ENCODE measurements at places on chromosomes 13 and 19. TPM values are rescaled to one million over a fixed set of nuclear protein-coding genes. Genes with fewer than 3 reads are reported as not detected.

- peaks cover 39% of the 10 kb centered on the region for H3K4me1 ChIP-seq
- H3K36me3 ChIP-seq: no peaks in the 10 kb centered on the region
- peaks cover 15% of the 10 kb centered on the region for H3K27me3 ChIP-seq
- H3K27ac ChIP-seq: peak overlapping the region; percentile 66
Observed at GRCh38 chr19:46634045-46634655, 1.9 kb downstream of the GNG8 start.

The ZNF524 gene
- 62.3 TPM for polyA plus RNA-seq

The ATP4A gene
- polyA plus RNA-seq: not detected

DNA sequence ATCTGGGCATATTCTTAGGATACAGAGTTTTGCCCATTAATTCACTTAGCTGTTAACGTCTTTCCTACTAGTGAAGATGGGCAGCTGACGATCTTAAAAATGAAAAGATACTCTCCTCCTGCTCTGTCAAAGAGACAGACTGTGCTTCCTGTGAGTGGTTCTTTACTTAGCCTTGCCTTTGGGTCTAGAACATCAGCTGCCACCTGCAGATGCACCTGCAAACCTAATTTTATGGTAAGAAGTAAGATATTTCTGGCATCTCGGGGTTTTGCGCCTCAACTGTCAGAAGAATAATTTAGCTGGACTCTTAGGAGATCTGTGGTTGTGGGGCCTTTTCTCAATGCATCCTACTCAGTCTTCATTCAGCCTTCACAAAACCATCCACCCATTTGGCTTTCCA, 36.2 kb downstream of the TRPC4 start:
- no peak overlapping the region for H3K27ac ChIP-seq
- H3K27me3 ChIP-seq: no peaks in the 10 kb centered on the region
- no peaks in the 10 kb centered on the region for H3K36me3 ChIP-seq
- H3K4me3 ChIP-seq: no peak overlapping the region
- no peak for DNase-seq
- H3K4me1 ChIP-seq: no peaks in the 10 kb centered on the region

- H3K4me1 ChIP-seq: no peaks in the 10 kb centered on the region
- no peak overlapping the region for H3K4me3 ChIP-seq
- H3K27me3 ChIP-seq: no peaks in the 10 kb centered on the region
- no peak overlapping the region for H3K27ac ChIP-seq
- no peak for DNase-seq
- H3K36me3 ChIP-seq: no peaks in the 10 kb centered on the region
Observed at GRCh38 chr13:38661010-38661675, 25.7 kb upstream of the FREM2 start.

The ANGPTL8 gene
- polyA plus RNA-seq: not detected

- peaks cover 5% of the 10 kb centered on the region for H3K36me3 ChIP-seq
- H3K4me3 ChIP-seq: peak within 1 kb of the TSS; percentile 62
- peak within 1 kb of the TSS; percentile 73 for H3K27ac ChIP-seq
- peak; percentile 91 for DNase-seq
- H3K4me1 ChIP-seq: peaks cover 8% of the 10 kb centered on the region
Observed at GRCh38 chr19:37370880-37371661, at the start of gene ZNF527. ZNF527 (plus strand) TSS chr19:37371099; CDS start chr19:37374199, 3,100 bp downstream.

The OR4F17 gene
- not detected for polyA plus RNA-seq

The GGN gene
- not detected for polyA plus RNA-seq

The SYCN gene
- not detected for polyA plus RNA-seq

- no peaks in the 10 kb centered on the region for H3K4me1 ChIP-seq
- H3K4me3 ChIP-seq: no peak overlapping the region
- H3K27ac ChIP-seq: no peak overlapping the region
- DNase-seq: no peak
- H3K27me3 ChIP-seq: no peaks in the 10 kb centered on the region
Observed at GRCh38 chr13:28685892-28686291, 27.0 kb downstream of the POMP start.

The CPT1C gene
- not detected for polyA plus RNA-seq

DNA sequence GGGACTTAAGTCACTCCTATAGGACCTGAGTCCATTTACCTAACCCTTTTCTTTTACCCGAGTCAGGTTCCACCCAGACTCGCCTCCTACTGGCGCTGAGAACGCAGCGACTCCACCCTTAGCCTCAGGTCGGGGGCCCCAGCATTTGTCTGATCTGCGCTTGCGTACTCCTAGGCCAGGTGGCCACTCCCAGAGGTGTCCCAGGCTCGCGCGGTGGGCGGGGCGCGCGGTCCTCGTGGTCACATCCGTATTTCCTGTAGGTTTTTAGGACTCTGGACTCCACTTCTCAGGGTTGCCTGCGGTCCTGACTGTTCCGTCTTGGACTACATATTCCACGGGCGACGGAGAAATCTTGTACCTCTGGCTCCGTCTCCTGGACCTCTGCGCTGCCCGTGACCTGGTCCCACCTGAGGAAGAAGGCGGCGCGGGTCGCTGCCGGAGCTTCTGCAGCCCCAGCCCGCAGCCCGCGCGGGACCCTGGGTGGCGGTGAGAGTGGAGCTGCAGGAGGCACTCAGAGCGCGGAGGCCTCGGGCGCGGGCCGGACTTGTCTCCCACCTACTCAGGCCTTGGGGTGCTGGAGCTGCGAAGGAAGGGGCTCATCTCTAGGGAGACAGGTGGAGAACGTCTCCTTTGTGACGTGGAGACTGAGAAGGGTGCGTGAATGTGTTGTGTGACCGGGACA, 11.0 kb upstream of the ZNF573 start:
- no peaks in the 10 kb centered on the region for H3K27me3 ChIP-seq
- H3K36me3 ChIP-seq: no peaks in the 10 kb centered on the region
- no peak for DNase-seq
- no peak overlapping the region for H3K27ac ChIP-seq

- peaks cover 6% of the 10 kb centered on the region for H3K27me3 ChIP-seq
- peaks cover 61% of the 10 kb centered on the region for H3K4me1 ChIP-seq
- H3K36me3 ChIP-seq: no peaks in the 10 kb centered on the region
- no peak overlapping the region for H3K4me3 ChIP-seq
- peak overlapping the region; percentile 62 for H3K27ac ChIP-seq
Observed at GRCh38 chr19:42185277-42185676, 32.2 kb downstream of the DEDD2 start.

DNA sequence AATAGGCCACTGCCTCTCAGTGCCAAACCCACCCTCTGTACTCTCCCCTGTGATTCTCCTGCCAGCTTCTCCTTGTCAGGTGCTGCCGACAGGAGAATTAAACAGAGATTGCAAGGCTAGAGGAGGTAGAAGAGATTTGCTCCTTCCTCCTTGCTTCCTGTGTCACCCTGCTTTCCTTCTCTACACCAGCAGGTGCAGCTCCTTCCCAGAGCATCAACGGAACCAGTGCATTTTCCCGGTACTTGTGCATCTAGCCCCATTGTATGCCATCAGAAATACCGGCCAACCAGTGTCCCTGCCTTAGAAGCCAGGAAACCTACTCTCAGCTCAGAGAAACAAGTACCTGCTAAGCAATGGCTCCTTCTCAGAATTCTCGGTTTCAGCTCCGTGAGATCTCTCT, 253.2 kb downstream of the SUCLA2 start:
- no peak overlapping the region for H3K27ac ChIP-seq
- no peaks in the 10 kb centered on the region for H3K36me3 ChIP-seq
- no peak for DNase-seq
- H3K4me1 ChIP-seq: no peaks in the 10 kb centered on the region
- no peak overlapping the region for H3K4me3 ChIP-seq
- H3K27me3 ChIP-seq: no peaks in the 10 kb centered on the region

The KPTN gene
- polyA plus RNA-seq: 9.7 TPM

GRCh38 chr19:35525873-35526272, 2.2 kb downstream of the SBSN start:
- H3K27me3 ChIP-seq: peaks cover 5% of the 10 kb centered on the region
- H3K36me3 ChIP-seq: no peaks in the 10 kb centered on the region
- no peak for DNase-seq
- no peak overlapping the region for H3K27ac ChIP-seq
- H3K4me1 ChIP-seq: no peaks in the 10 kb centered on the region
- no peak overlapping the region for H3K4me3 ChIP-seq

DNA sequence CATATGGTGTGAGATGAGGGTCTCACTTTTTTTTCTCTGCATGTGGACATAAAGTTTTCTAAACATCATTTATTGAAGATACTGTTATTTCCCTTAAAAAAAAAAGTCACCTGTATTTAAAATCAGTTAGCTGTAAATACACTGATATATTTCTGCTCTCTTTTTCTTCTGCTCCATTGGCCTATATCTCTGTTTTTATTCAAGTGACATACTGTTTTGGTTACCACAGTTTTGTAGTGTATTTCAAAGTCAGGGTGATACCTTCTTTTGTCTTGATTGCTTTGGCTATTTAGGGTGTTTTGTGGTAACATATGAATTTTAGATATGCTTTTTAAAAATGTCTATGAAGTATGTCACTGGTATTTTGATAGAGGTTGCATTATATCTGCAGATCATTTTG, 15.8 kb upstream of the ZNF431 start:
- no peak overlapping the region for H3K4me3 ChIP-seq
- no peak for DNase-seq
- no peaks in the 10 kb centered on the region for H3K4me1 ChIP-seq
- no peaks in the 10 kb centered on the region for H3K27me3 ChIP-seq
- no peaks in the 10 kb centered on the region for H3K36me3 ChIP-seq

- H3K27me3 ChIP-seq: no peaks in the 10 kb centered on the region
- peaks cover 9% of the 10 kb centered on the region for H3K4me1 ChIP-seq
- H3K27ac ChIP-seq: peak overlapping the region; percentile 78
- DNase-seq: peak; percentile 36
- H3K36me3 ChIP-seq: peaks cover 6% of the 10 kb centered on the region
Observed at GRCh38 chr13:20901668-20902437, 693 bp downstream of the XPO4 start.

DNA sequence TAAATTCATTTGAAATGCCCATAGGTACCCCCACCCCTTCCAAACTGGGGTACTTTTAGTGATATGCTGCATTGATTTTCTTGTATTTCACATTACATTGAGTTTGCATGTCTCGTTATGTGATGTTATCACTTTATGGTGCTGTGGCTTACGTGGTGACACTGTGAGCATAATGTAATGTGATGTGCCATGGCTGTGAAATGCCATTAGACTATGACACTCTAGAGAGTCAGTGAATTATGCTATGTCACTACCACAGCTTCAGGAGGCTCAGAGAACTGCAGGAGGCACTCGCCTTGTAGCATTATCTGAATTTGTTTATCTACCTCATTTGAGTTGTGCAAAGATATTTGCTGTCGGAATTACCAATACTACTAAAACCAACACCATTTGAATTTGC, 590.1 kb upstream of the SLC10A2 start:
- no peak for DNase-seq
- H3K27me3 ChIP-seq: no peaks in the 10 kb centered on the region
- H3K36me3 ChIP-seq: no peaks in the 10 kb centered on the region
- H3K4me3 ChIP-seq: no peak overlapping the region

DNA sequence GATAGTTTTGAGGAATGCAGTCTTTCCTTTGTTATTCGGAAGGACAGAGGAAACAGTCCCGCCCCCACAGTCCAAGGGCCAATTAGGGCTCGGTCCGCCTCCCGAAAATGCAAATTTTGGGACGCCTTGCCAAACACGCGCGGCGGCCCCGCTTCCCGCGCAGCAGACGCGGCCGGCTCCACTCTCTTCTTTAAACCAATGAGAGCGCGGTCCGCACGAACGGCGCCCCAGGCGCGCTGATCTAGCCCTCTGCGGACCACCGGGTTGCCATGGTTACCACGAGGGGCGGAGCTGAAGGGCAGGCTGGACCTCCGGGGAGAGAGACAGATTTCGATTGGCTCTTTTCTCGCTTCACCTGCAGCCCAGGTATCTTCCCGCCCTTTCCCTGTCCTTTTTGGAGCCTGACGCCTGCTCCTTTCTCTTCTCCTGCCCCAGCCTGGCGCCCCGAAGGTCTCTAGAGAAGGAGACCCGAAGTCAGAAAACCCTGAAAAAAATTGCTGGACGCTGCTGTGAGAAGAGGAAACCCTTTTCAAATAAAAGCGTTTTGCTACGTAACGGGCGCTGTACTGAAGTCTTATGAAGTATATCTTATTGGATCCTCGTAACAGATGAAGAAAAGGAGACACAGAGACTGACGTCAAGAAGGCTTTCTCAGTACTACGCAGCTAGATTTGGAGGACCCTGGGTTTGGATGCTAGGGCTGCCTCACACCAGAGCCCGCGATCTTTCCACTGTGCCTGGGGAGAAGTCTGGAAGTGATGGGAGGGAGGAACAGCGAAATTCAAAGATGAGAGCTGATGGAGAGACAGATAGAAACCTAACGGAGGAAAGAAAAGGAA, 2.0 kb downstream of the PTH2 start:
- H3K36me3 ChIP-seq: no peaks in the 10 kb centered on the region
- H3K27ac ChIP-seq: no peak overlapping the region
- peaks cover 70% of the 10 kb centered on the region for H3K27me3 ChIP-seq

GRCh38 chr19:772730-773436, 22.0 kb downstream of the MISP start:
- H3K27ac ChIP-seq: no peak overlapping the region
- no peaks in the 10 kb centered on the region for H3K4me1 ChIP-seq
- DNase-seq: no peak

The ACP5 gene
- polyA plus RNA-seq: 31.2 TPM

GRCh38 chr19:29714953-29715700, at the start of gene C19orf12:
C19orf12 (minus strand) TSS chr19:29715261; CDS start chr19:29708413, 6,848 bp downstream.
- peak within 1 kb of the TSS; percentile 87 for H3K4me3 ChIP-seq
- H3K27ac ChIP-seq: peak within 1 kb of the TSS; percentile 65
- H3K36me3 ChIP-seq: no peaks in the 10 kb centered on the region
- peaks cover 16% of the 10 kb centered on the region for H3K4me1 ChIP-seq
- no peak for DNase-seq

- H3K27me3 ChIP-seq: no peaks in the 10 kb centered on the region
- DNase-seq: no peak
- H3K36me3 ChIP-seq: no peaks in the 10 kb centered on the region
Observed at GRCh38 chr13:44734201-44734707, 158.1 kb upstream of the TSC22D1 start.

The MISP gene
- polyA plus RNA-seq: not detected

The KLK2 gene
- polyA plus RNA-seq: not detected

- DNase-seq: no peak
- no peak overlapping the region for H3K4me3 ChIP-seq
- no peaks in the 10 kb centered on the region for H3K4me1 ChIP-seq
- no peak overlapping the region for H3K27ac ChIP-seq
- no peaks in the 10 kb centered on the region for H3K36me3 ChIP-seq
- no peaks in the 10 kb centered on the region for H3K27me3 ChIP-seq
Observed at GRCh38 chr19:8973501-8974091, 36.6 kb downstream of the MUC16 start.

DNA sequence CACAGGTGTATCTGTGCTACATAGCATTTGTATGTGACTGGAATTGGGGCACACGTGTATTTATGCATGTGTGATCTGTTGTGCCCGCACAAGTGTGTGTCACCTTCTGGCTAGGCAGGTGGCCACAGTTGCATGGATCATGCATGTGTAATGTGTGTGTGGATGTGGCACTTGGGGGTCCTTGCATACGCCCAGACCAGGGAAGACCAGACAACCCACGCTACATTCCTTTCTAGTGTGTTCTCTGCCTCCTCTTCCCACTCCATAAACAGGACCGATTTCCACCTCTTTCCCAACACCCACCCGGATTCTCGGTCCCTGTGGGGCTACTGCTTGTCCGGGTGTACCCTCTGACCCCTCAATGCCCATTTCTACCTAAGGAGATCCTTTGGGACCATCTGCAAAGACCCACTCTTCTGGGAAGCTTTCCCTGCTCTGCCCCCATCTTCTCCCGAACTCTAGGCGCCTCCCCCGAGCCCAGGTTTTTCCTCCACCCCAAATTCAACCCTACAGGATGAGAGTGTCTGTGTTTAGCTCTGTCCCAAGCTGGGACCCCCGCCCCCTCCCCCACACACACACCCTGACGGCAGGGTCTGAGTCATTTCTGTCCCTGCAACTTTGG, 12.3 kb downstream of the STAP2 start:
- H3K36me3 ChIP-seq: no peaks in the 10 kb centered on the region
- DNase-seq: no peak
- H3K27ac ChIP-seq: no peak overlapping the region
- peaks cover 23% of the 10 kb centered on the region for H3K4me1 ChIP-seq

The KCTD12 gene
- 67.1 TPM for polyA plus RNA-seq

The C1QTNF9 gene
- polyA plus RNA-seq: not detected

The OLFM2 gene
- polyA plus RNA-seq: not detected

The TEX29 gene
- polyA plus RNA-seq: 0.29 TPM

All from CD14-positive monocyte (primary cell).